ENCODE measurements at places on chromosomes 12 and 14.

DNA sequence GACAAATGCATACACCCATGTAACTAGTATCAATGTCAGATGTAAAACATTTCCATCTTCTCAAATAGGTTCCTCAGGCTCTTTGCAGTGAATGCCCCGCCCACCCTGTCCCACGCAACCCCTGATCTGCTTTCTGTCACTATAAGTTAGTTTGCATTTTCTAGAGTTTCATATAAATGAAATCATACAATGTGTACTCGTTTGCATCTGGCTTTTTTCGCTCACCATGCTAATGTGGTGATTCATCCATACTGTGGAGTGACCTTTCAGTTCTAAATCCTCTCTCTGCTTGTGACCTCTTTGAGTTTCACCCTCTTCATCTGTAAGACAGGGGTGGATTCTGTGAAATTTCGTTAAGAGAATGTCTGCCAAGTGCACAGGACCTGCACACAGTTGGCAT, 30.6 kb upstream of the MSI1 start:
- no peak for DNase-seq

DNA sequence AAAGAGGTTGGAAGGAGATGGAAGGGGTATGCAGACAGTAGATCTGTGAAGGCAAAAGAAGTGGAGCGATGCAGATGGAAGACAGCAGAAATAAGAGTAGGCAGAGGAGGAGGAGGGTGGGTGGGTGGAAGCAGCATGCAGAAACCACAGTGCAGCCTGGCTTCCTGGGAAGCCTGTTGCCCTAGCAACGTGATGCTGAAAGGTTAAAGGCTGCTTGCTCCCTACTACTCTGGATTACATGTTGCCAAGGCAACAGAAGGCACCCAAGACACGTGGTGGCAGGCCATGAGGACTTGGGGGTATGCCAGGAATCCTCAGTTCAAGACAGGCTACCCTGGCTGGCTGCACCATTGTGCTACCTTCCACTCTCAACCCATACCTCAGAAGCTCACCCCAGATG, 129.6 kb downstream of the GRIN2B start:
- no peak for DNase-seq

DNA sequence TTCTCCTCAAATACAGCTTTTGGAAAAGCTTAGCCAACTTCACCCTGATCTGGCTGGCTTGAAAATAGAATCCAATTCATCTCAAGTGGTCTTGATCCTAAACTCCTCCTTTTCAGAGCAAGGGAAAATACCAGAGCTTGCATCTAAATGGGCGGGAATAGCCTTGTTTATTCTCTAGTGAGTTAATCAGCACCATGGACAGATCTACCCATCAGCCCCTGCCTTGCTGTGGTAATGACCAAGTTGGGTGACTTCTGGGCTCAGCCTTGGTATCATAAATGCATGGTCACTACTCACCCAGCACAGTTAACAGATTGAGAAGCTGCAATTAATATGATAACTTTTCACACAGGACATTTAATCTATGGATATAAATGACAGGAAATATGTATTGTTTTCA, 196.6 kb downstream of the GLT1D1 start:
- no peak for DNase-seq

GRCh38 chr12:75529316-75529715, 17.9 kb upstream of the KRR1 start:
- no peak for DNase-seq

DNA sequence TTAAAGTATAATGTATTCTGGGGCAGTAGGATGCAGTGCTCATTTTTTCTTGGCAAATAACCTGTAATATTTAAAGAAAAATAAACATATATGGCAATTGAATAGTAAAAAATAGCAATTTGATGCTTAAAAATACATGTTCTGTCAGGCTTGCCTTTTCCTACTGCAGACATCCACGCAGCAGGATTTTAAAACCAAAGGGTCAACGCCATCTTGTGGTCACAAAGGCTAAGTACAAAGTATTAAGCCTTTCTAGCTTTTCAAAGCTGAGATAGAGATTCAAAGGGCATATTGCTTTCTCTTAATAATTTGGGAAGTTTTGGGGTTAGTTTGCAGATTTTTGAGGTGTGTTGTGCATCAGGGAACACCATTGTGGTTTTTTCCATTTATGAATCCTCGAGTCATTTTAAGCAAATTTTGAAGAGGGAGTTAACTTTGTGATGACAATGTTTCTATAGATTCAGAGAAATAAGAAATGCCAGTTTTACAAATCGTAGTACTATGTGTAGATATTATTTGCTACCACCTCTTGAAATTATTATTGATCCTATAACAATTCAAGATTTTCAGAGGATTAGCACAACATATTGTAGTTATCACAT, 4.7 kb upstream of the CCER1 start:
- DNase-seq, result no peak

DNA sequence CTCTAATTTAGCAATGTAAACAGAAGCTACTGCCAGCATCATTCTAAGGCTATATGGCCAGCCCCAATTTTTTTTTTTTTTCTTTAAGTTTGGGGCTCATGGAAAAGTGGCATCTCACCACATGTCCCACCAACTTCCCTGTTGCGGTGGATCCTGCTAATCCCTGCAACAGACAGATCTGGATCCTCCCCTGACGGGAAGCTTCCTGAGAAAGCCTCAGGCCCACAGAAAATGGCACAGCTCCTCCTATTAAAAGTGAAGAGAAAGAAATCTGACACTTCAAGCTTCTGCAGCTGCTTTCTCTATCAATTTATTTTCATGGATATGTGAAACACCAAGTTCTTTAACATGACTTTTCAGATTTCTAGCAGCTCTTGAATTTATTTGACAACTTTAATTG, 433.8 kb upstream of the DCN start:
- no peak for DNase-seq

DNA sequence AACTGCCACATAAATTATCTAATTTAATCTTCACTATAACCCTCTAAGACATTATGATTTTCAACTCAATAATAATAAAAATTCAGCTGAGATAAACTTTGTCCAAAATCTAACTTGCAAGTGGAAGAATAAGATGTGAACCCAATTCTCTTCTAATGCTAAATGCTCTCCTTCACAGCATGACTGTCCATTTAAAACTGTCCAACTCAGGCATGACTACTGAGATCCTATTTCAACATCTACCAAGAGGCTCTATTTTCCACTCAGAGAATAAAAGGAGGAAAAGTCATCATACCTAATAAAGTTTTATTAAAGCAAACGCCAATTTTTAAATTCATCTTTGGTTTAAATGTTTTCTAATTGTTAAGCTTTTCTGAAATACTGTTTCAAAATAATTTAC, 183.6 kb downstream of the MED13L start:
- DNase-seq, result no peak

DNA sequence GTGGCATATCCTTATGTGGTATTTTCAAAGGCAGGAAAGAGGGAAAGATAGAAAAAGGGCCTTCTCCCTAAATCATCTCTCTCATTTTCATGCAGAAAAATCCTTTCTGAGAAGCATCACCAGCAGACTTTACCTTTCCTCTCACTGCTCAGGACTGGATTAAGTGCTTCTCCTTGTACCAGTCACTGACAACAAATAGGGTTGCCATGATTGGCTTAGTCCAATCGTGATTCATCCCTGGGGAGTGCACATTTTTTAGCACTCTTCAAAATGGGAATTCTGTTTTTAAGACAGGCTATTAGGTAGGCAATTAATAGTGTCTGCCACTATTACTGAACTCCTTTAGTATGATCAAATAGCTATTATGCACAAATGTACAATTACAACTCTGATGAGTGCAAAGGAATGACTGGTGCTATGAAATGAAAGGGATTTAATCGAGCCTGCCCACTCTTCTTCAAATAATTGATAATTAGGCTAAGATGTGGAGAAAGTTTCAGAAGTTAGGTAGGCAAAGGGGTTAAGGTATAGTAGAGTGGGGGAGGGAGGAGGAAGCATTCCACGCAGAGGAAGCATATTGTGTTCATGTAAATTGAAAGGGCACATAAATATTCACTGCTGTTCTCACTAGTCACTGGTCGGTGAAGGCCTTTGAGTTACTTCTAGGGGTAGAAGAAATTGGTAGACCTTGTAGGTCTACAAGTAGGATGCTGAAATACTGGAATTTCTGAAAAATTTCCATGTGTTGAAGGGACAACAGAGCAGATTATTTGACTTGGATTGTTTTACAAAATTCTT, 84.0 kb downstream of the MSRB3 start:
- DNase-seq, result no peak

DNA sequence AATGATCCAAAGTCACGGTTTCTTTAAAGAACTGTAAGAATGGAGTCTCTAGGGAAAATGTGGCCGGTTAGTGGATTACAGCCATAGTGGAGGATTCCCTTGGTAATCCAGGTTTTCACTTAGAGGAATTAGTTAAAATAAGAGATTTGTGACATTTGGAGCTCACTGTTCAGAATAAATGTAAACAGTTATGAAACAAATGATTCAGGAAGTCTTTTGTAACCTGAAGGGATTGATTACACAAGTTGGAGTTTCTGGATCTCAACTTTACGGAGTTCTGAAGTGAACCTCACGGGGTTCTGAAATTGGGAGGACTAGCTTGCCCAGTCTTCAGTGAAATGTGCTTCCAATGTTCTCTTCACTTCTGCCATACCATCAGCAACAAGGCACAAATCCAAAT, 234.4 kb upstream of the FKBP4 start:
- no peak for DNase-seq

DNA sequence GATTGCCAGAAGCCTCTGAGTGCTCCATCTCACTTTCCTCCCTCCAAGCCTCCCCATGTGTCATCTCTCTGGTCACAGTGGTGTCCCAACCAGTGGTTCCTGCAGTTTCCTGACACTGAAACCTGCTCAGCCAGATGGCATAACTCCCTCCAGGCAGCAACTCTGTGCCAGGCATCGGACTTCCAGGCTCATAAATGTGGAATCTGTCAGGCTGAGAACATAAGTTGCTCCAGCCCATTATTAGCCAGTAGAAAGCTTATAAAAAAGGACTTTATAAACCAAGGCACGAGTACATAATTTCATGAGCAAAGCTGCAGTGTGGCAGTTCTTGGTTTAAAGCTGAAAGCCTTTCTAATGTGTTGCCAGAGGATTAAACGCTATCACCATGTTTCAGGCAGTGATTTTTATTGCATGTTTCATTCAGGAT, 194.3 kb downstream of the DACT1 start:
- DNase-seq, result no peak

GRCh38 chr12:96197503-96198272, 3.5 kb downstream of the ELK3 start:
- no peak for DNase-seq

DNA sequence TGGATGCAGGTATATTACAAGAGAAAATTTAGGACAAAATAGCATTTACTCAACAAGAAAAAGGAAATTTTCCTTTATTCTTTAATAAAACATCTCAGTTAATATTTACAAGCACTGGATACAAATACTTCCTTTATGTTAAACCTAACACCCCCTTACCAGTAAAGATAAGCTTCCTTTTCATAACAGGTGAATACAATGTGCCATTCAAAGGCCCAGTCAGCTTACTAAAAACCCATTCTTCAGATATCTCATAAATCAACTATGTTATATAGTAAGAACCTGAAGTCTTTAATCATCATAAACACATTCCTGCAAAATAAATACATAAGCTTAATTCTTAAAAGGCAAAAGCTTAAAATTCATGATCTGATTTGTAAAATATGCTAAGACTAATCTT, 52.6 kb downstream of the LRP6 start:
- DNase-seq, result no peak

DNA sequence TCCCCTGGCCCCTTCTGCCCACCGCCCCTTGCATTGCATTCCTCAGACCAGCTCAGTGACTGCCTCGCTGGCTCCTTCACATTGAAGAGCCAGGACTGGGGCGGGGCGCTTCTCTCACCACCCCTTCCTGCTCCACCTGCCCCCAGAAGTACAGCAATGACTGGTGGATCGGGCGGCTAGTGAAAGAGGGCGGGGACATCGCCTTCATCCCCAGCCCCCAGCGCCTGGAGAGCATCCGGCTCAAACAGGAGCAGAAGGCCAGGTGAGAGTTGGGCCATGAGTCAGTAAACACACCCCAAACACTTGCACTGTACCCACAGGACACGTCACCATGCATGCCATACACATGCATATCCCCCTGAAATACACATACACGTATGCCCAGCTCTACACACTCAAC, 5.8 kb downstream of the CACNB3 start:
- DNase-seq, result no peak

DNA sequence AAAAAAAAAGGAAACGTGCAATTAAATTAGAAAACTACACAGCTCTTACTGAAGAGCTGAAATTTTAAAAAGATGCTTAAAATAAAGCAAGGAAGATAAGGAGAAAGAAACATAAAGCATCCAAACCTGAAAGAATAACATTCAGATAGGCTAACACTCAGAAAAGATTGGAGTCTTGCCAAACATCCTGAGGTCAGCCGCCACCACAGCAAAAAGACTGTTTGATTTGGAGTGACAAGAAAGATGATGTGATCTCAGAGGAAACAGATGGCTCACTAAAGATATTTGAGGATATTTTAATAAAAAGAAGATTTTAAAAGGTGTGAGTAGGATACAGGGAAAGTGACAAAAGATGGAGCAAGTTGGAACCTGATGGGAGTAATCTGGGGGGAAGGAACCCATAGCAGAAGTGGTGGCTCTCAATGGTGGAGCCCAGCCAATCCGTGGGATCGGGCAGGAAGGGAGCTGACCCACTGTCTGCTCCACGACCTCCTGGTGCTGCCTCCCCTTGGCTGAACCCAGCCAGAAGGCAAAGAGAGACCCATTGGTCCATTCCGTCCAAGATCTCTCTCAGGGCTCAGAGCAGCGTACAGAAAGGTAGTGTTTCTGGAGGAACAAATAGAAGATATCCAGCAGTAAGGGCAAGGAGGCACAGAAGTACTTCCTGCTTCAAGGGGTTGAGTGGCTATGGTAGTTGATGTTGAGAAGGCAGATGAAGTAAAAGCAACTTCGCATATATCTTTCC, 469.6 kb downstream of the RGS6 start:
- DNase-seq, result no peak

DNA sequence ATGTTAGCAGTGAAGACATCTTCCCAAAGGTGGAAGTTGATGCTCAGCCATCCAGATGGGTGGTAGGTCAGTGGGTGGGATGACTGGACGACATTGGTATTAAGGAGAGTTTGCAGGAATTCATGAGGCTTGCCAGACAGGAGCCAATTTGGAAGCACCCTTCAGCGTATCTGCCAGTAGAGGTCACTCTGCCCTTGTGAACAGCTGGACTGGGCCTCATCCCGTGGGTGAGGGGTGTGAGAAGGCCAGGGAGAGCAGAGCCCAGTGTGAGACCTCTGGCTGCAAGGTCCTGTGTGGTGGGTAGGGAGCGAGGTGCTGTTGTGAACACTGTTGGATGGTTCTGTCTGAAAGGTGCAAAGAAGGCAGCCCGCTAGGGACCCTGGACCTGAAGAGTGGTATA, 37.7 kb downstream of the SLC5A8 start:
- no peak for DNase-seq

GRCh38 chr12:41186026-41186425, 2.1 kb upstream of the PDZRN4 start:
- no peak for DNase-seq

DNA sequence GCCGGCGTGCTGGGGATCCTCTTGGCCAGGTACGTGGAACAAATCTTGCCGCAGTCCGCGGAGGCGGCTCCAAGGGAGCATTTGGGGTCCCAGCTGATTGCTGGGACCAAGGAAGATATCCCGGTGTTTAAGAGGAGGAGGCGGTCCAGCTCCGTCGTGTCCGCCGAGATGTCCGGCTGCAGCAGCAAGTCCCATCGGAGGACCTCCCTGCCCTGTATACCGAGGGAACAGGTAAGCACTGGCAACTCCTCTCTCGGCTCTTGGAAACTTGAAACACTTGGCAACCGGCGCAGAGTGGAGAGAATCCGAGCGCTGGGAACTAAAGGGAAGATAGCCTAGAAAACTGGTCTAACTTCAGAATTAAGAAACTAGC, 1.7 kb downstream of the PDE3A start:
- no peak for DNase-seq

All from activated CD4-positive, alpha-beta T cell treated with anti-CD3 and anti-CD28 coated beads for 1 hour (primary cell).